Glomerular endothelial cell (primary cell): ENCODE measurements at places on chromosomes 7 and 10.

- no peak for DNase-seq
Measured at GRCh38 chr7:26700386-26700785, 164.0 kb downstream of the SKAP2 start.

DNA sequence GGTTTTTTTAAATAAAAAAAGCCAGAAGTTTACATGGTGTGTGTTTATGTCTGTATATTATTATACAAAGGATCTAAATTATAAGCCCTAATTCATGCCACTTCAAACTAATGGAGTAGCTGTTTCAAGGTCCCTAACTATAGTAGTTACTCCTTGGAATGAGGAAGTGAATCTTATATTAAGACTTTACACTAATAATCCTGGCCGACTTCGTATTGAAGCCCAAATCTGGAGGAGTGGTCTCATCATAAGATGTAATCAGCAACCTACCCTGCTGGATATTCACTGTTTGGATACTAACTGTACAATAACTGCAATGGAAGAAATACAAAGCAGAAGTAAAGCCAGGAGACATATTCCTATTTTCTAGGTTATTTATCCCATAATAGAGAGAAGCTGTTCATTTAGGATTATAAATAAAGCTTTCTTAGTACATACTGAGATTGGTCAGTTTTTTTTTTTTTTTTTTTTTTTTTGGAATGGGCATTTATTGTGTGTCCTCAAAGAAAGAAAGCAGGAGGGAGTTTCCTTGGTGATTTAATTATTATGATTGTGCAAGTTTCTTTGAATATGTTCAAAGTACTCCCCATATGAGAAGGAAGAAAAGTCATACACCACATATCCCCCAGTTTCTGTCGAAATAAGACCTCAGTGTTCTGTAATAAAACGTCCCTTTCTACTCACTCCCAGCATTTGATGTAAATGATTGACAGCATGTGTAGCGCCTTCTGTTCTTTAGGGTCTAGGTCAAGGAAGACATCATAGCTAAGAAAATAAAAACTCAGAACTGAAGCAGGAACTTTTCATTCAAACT is 397.8 kb downstream of the EXOC4 start:
- no peak for DNase-seq

DNA sequence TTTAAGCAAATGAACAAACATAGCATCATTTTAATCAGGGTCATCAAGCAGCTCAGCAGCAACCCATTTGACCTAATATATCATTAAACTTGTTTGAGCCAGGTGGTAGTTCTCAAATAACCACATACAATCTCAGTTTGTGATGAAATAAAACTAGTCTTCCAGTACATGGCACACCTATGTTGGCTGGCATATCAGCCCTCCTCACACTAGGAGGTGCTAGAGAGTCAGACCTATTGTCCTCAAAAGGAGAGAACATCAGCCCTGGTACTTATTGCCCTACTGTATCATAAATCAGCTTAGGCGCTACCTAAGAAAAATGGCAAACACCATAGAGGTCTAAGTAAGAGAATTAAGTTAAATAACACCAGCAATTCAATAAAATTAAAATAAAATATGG is 81.7 kb downstream of the CABCOCO1 start:
- DNase-seq: no peak

DNA sequence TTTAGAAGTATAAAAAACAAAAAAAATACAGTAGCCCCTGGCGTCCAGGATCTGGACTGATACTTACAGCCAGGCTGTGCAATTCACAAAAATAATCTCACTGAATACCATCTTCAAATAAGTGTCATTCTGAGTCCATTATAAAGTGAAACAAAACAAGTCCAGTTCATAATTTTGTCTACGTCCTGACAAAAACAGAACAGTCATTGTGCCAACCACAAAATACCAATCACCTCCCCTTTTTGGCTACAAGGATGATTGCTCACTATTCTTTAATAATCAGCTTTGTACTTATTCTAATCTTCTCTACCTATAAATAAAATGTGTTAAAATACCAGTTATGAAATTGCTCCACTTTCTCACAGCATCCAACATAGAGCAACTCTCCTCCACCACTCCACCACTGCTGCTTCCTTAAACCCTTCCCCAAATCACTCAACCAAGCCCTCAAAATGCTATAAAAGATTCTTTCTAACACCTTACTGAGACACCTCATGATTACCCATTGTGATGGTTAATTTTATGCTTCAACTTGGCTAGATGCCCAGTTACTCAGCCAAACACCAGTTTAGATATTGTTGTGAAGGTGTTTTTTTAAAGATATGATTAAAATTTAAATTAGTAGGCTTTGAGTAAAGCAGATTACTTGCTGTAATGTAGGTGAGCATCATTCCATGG is 479.8 kb upstream of the SEMA3A start:
- no peak for DNase-seq

GRCh38 chr10:123998197-123999141 is 94.9 kb downstream of the CHST15 start:
- DNase-seq: no peak
